OCI-LY7 (cell line): ENCODE measurements at places on chromosomes 7 and 10. TPM values are rescaled to one million over a fixed set of nuclear protein-coding genes. Genes with fewer than 3 reads are reported as not detected.

The CRTAC1 gene
- total RNA-seq, result not detected in 2 replicates

The SFR1 gene
- total RNA-seq, result 13.9 and 18.0 TPM in 2 replicates

The SH2B2 gene
- total RNA-seq, result 109 and 131 TPM in 2 replicates

DNA sequence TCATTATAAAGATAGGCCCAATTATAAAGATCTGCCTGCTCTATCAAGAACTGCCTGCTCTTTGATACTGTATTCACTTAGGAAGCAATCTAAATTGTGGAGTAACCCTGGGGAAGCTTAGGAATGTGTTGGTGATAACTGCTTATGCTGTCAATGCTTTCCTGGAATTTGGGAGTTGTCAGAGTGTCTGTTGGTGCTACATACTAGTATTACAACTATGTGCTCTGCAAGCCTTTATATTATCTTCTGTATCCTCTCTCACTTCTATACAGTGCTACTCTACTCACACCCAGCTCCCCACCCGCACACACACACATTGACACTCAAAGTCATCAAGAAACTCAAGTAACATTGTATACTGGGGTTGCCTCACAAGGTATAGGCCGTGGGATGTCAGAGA lies 6.1 kb downstream of the ZNF277 start:
- DNase-seq, result no peak

GRCh38 chr10:35640951-35641675 lies 983 bp downstream of the FZD8 start:
- DNase-seq, result peak; percentile 83

- no peak for DNase-seq
Observed at GRCh38 chr10:125599194-125599593, 83.8 kb downstream of the TEX36 start.

DNA sequence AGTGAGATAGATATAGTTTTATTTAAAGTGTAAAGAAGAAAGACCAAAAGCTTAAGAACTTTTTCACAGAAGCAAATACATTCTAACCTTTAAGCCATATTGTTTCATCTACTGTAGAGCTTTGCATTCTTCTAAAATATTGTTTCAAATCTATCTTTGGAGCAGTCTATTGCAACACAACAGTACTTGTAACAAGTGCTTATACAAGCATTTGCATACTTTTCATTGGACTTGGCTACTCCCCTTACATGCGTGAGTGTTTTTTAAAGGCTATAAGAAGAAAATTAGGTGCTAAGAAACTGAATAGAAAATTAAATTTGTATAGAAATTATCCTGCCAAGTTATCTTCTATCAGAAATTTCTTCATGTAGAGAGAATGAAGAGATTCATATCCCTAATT lies 45.3 kb downstream of the SEMA3E start:
- DNase-seq, result no peak

DNA sequence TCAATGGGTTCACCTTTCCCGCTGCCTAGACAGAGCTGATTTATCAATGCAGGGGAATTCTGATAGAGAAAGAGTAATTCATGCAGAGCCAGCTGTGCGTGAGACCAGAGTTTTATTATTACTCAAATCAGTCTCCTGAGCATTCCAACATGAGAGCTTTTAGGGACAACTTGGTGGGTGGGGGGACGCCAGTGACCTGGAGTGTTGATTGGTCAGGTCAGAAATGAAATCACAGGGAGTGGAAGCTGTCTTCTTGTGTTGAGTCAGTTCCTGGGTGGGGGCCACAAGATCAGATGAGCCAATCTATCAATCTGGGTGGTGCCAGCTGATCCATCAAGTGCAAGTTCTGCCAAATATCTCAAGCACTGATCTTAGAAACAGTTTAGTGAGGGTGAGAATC lies 99.0 kb upstream of the CAV2 start:
- no peak for DNase-seq

DNA sequence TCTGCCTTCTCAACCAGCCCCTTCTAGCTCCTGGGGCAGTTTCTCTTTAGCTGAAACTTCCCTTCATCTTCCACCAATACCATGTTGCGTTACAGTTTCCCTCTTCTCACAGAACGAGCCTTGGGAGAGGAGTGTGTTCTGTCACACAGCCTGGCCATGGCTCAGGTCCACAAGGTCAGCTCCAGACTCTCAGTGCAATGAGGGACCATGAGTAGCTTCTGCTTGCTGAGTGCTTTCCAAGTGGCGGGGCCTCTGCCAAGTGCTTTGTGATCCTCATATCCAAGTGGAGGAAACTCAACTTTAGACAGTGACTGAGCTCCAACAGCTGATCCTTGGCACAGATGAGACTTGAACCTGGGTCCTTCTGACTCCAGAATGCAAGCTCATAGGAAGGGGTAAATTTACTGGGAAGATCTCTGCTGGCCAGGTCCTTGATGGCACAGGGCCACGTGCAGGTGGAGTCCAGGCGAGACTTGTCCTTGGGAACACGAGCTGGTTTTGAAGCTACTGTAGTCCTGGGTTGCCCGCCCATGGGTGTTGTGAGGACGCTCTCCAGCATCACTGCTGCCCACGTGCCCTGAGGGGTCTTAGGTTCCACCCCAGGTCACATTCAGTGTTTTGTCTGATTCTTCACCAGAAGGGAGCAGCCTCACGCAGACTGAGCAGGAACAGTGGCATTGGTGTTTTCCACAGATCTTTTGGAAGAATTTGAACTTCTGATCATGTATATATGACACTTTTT lies 238.0 kb downstream of the EBF3 start:
- no peak for DNase-seq

GRCh38 chr7:74176555-74176954 lies 2.4 kb downstream of the EIF4H start:
- no peak for DNase-seq

The CPA2 gene
- not detected in 2 replicates for total RNA-seq

- no peak for DNase-seq
Observed at GRCh38 chr10:104639590-104640338, 1.3 kb upstream of the SORCS3 start.

- DNase-seq, result no peak
Observed at GRCh38 chr7:113200281-113200680, 81.9 kb upstream of the SMIM30 start.

DNA sequence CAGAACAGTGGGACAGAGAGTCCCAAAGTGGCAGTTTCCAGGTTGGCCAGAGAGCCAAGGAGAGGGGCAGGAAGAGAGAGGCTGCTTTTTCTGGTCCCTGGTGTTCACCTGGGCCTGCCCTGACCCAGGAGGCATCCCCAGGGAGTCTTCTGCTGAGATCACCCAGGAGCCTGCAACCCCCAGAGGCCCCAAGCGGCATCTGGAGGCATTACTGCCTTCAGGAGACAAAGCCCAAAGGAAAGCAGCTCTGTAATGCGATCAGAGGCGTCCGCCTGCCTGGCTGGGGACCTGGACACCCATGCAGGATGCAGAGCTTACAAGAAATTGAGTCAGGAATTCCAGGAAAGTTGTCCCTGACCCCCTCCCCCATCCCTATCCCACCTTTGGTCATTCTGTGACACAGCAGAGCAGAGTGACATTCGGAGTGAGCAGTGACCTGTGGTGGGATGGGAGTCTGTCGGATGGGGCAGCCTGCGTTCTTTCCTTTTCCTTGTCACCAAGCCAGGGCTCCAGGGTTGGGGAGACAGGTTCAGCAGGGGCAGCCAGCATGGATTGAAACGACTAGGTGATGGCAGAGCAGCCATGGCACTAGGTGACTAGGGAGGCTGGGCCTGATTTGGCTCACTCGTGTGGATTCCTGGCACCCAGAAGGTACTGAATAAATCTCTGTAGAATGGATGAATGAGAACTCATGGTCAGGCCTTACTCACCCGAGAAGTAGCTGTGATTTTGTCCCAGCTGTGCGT lies 10.4 kb downstream of the UNC5B start:
- DNase-seq, result peak; percentile 13

DNA sequence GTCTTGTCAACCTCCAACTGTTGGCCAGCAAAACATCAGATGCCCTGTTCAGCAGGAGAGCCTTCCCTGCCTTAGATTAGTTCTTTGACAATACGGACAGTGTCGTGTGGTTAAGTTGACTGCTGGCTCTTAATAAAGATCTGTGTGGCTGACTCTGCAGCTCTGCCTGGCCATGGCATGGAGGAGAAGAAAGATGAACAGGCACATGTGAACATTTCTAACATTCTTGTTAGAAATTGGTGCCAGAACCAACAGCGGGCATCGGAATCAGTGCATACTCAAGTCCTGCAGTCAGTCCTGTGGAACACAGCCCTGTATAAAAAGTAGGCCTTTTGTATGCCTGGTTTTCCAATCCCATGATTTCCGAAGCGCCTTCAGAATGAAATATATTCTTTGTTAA lies 455.6 kb downstream of the POM121L12 start:
- DNase-seq, result no peak

- DNase-seq, result no peak
Observed at GRCh38 chr7:20021831-20022230, 195.4 kb downstream of the MACC1 start.

The RRP12 gene
- 32.7 and 39.3 TPM in 2 replicates for total RNA-seq

The KIF11 gene
- 103 and 113 TPM in 2 replicates for total RNA-seq

DNA sequence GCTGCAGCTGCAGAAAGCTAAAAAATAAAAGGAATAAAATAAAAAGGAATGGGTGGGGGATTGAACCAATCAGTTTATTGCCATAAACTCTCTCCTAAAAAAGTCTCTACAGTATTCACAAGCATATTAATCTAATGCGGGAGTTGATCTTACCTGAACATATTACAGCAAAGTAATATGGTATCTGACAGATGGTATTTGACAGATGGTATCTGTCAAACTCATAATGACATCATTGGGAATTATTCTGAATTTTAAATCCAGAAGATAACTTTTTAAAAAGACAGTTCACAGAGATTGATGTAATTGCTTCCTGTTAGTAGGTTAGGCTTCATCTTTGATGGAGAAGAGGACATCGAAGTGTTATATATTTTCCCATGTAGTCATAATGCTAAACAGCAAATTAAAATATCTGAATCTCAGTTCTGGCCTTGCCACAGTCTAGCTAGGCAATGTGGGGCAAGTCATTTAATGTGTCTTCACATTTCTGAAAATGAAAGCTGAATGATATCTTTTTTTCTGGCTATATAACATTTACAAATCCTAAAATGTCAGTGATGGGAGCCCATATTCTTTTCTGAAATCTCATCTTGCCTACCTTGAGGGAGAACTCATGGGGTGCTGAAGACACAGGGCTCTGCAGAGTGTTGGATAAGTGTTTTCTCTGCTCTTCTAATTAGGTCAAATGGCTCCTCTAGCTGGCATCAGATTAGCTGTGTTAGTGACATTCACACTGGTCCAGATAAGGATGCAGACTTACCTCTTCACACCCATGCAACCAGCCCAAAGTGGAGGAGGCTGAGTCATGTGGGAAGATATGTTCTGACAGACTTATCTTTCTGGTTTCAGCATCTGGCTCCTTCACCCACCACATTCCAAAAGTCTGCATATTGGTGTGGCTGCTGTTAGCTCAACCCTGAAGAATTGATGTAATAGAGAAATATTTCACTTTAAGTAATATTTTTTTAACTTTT lies 2.1 kb upstream of the LIPM start:
- no peak for DNase-seq

The SEC61A2 gene
- 13.8 and 15.1 TPM in 2 replicates for total RNA-seq

GRCh38 chr7:72309476-72309875 lies 102.7 kb downstream of the CALN1 start:
- no peak for DNase-seq

DNA sequence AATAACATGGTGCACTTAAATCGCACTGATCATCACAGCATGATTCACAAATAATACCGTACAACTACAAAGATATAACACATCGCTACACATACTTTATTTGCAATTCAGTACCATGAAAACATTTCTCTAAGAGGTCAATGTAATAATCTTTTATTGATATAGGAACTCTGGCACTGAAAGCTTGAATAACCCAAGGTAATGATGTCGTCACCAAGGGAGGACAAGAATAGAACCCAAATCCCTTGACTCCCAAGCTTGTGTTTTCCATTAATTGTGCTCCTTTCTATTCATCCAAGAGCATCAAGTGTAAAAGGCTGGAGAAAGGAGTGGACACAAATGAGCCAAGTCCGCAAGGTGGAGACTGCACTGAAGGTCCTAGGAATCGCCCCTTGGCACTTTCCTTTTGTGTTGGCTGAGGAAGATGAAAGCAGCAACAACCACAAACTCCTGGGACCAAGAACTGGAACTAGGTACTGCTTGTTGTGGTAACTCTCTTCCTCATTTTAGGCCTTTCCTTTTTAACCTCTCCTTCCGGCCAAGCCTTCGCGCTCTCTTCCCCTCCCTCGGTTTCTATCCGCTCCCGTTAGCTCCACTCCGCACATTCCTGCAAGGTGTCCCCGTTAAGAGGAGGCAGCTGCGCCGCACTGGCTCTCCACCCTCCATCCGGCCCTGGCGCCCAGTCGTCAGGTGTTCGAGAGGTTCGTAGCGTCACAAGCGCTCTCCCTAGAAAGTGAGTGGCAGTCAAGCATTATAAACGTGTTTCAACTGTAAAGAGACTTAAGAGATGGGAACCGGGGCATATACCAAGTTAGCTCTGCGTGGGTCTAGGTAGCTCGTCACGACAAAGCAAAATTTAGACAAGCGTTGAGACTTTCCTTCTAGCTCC lies 1.0 kb upstream of the CBLL1 start:
- no peak for DNase-seq

- no peak for DNase-seq
Observed at GRCh38 chr10:33673839-33674415, 339.5 kb upstream of the NRP1 start.

DNA sequence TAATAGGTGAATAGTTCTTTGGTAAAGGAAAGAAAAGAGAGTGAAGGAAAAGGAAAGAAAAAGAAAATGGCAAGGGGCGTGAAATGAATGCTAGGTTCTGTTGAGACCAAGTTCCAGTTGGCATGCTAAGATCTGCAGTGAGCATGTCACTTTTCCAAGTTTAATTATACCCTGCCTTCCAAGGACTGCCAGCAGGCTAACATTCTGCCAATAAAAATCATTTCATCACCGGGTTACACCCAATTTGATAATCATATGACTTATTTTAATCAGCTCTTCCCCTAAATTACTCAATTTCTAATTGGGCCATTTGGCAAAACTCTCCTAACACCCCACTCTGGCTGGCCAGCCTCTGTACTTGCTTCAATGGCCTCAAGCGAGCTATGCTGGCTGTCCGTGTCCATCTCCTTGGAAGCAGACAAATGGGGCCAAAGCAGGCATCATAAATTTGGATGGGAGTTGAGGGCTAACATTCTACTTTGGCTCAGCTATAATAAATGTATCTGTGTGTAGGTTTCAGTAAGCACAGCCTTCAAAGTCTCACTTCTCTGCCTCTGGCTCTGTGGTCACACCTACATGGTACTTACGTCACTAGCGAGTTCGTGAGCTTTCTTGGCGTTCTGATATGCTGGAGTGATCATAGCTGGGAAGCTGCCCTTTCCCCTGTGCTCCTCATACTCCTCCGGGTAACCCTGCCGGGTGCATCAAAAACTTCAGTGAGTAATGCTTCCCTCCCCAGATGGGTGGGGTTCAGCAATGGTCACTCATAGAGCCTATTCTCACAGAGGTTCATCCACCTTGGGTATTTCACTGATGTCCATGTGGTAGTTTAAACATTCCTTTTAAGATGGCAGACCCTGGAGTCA lies 17.3 kb downstream of the NRAP start:
- no peak for DNase-seq

The DNMBP gene
- 36.2 and 39.6 TPM in 2 replicates for total RNA-seq

The GBX1 gene
- total RNA-seq, result not detected in 2 replicates

The NME8 gene
- total RNA-seq, result not detected in 2 replicates

- DNase-seq, result no peak
Observed at GRCh38 chr7:2796358-2797352, 47.5 kb downstream of the GNA12 start.

- no peak for DNase-seq
Observed at GRCh38 chr10:96389785-96390184, 31.0 kb upstream of the OPALIN start.

The STEAP2 gene
- not detected in 2 replicates for total RNA-seq

GRCh38 chr7:141875453-141875852 lies 34.2 kb upstream of the PRSS37 start:
- DNase-seq, result no peak

The SYT15B gene
- 0.37 and 0.42 TPM in 2 replicates for total RNA-seq

The TAS2R41 gene
- total RNA-seq, result not detected in 2 replicates

GRCh38 chr10:72524489-72524888 lies 101.4 kb downstream of the MICU1 start:
- DNase-seq, result no peak
